ENCODE measurements at places on chromosomes 7 and 10.

DNA sequence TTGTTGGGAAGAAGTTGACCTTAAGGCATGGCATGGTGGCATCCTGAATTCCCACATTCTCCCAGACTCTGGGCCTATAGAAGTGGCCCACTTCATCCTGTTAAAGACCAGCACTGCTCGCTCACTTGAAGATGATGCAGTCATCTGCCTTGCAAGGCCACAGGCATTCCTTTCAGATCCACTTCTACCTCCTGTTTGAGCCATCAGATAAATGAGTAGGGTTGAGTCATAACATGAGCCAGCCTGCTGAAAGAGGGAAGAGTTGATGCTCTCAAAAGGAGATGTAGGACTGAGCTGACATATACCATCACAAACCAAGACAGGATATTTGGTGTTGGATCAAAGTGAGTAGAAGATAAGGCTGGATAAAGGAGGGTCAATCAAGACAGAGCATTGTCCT is 1.5 kb upstream of the EBLN1 start:
- no peak for DNase-seq

- DNase-seq: no peak
Measured at GRCh38 chr10:102220612-102221011, 5.5 kb upstream of the ELOVL3 start.

GRCh38 chr7:94145602-94146001 is 141.4 kb upstream of the BET1 start:
- DNase-seq: no peak

GRCh38 chr7:158443014-158443687 is 144.5 kb downstream of the PTPRN2 start:
- no peak for DNase-seq

GRCh38 chr7:127392566-127393367 is at the start of gene ZNF800:
TSS of gene ZNF800 (minus strand) at chr7:127392708. CDS start at chr7:127391557, 1,151 bp downstream.
- peak; percentile 95 for DNase-seq

DNA sequence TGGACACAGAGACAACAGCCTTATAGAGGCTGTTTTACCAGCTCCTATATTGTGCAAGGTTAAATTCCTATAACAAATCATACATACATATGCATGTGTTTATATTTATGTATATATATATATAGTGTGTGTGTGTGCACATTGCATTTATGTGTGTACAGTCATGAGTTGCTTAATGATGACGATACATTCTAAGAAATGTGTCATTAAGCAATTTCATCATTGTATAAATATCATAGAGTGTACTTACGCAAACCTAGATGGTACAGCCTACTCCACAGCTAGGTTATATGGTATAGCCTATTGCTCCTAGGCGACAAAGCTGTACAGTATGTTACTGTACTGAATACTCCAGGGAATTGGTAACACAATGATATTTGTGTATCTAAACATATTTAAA is 30.1 kb upstream of the TNKS2 start:
- no peak for DNase-seq

DNA sequence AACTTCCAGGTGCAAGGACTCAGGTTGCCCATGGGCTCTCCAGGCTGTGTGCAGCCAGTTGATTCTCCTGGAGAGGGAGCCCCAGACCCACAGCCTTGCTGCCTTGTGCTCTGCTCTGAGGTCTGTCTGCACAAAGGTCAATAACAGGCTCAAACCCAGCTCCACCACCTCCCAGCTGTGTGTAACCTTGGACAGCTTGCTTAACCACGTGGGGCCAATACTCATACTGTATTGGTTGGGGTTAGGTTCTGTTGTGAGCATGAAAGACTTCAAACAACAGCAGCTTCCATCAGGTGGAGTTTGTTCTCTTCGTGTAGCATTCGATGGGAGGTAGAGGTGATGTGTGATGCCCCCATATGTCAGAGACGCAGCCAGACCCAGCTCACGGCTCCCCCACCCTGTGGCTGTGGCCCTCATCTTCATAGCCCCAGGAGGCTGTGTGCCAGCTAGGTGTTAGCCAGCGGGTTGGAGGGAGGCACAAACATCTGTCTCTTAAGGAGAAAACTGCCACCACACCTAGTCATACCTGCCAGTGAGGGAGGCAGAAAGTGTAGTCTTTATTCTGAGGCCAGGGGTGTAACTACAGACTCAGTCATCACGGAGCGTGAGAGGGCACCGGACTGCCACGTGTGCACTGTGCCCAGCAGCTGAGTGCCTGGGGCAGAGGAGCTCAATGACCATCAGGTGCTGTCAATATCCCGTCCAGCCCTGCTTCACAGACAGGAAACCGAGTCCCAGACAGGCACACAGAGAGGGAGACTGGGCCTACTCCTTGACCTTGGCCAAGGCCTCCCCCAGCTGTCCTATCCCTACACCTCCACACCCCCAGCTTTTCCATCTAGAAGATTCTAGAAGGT is 8.1 kb upstream of the POLD2 start:
- DNase-seq: no peak

GRCh38 chr10:6201516-6201975 is 1.2 kb upstream of the PFKFB3 start:
- DNase-seq: peak; percentile 60

DNA sequence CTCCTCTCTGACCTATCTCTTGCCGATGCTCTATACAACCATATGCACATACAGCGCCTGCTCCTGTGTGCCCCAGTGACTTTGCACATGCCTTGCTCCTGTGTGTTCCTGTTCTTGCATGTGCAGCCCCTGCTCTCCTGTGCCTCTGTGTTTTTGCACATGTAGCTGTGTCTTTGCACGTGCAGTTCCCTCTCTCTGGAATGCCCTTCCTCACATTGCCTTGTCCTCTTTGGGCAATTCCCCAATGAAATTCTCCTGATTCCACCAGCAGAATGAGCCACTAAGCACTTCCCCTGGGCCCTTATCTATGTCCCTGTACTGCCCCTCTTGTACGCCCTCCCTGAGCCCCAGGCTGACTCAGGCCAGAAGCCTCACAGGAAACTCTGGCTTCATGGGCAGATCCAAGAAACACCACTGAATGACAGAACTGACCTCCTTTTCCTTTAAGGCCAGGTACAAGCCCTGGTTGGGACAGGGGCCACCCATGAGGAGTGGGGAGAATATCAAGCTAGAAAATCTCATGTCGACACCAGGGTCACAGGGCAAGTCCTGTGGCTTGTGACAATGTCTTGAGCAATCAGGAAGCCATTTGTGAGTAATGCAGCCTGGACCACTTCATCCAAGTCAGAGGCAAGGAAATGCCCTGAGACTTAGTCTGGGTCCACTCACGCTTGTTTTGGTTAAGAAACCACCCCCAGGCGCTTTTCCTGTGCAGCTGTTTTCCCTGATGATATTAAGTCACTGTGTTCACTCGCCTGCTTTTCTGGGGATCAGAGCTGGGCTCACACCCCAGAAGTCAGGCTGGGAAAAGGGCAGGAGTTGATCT is 1.9 kb upstream of the ARHGAP22 start:
- no peak for DNase-seq

DNA sequence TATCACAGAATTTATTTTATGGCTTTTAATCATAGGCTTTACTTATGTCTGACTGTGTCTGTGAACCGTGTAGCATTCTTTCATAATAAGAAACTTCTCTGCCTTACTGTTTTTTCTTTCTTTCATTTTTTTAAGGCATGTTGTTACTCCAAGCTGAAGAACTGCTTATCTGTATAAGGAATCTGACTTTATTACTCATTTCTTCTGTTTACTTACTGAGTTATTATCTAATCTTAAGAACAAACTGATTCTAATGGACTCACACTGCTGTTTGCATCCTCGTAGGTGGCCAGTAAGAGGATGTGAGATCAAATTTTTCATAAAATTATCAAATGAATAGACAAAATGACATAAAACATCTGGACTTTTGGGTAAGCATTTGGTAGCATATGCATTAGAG is 54.7 kb upstream of the DNAJC1 start:
- DNase-seq: no peak

DNA sequence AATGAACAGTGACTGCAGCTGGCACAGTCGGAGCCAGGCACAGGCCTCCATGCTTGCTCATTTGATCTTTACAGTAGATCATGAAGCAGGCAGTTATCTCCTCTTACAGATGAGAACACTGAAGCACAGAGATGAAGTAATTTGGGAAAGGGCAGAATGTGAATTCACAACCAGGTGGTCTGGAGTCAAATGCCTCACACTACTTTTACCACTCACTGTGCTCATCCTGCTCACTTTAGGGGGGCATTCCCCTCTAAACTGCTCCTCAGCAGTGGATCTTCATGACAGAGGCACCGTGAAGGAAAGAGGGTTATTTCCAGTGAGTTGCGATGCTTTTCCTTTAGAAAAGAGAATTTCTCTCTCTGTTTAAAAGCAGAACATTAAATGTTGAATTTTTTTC is 15.1 kb downstream of the SNX10 start:
- DNase-seq: no peak

- no peak for DNase-seq
Measured at GRCh38 chr7:70580161-70580560, 551.8 kb upstream of the GALNT17 start.

- DNase-seq: no peak
Measured at GRCh38 chr7:68619526-68619925, 978.7 kb upstream of the AUTS2 start.

GRCh38 chr10:114987995-114988394 is 50.0 kb downstream of the TRUB1 start:
- DNase-seq: no peak

GRCh38 chr10:102586858-102587257 is 57.4 kb upstream of the TRIM8 start:
- no peak for DNase-seq
